ENCODE measurements at places on chromosomes 7 and 10.

DNA sequence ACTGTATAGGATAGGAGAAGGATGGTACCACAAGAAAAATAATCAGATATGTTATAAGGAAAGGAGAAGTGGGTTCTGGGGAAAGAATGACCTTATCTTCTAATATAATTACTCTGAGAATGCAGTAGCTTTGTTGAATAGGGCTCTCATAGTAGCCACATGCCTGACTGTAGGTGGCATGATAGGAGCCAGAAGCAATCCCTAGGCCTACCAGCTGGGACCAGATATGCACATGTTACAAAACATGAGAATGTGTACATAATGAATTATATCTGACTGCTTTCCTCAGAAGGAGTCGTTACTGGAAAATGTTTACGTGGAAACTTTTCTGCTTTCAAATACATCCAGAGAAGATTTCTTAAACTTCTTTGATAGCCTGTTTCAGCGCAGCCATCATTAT lies 53.2 kb upstream of the FAM3C start:
- no peak for DNase-seq

- no peak for DNase-seq
These were observed 228.0 kb downstream of the CACNB2 start for GRCh38 chr10:18368273-18368672.

DNA sequence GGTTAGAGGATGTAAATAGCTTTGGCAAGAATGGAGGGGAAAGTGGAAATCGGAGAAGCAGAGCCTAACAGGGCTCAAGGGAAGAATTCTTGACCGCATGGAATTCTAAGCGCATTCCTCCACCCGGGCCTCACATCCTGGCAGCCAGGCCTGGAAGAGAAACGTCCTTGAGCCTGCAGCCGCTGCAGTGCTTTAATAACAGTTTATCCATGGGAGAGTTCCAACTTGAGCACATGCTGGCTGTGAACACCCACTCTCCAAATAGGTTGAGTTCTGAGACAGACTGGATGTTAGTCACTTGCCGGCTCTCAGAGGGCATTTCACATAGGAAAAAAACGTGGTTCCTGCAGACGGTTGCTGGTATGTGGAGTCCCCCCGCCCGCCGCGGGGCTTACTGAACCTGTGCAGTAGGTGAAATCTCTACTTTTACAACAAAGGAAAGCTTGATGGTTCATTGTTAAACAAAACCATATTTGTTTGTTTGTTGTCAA lies 61.4 kb upstream of the STEAP1B start:
- DNase-seq: no peak

DNA sequence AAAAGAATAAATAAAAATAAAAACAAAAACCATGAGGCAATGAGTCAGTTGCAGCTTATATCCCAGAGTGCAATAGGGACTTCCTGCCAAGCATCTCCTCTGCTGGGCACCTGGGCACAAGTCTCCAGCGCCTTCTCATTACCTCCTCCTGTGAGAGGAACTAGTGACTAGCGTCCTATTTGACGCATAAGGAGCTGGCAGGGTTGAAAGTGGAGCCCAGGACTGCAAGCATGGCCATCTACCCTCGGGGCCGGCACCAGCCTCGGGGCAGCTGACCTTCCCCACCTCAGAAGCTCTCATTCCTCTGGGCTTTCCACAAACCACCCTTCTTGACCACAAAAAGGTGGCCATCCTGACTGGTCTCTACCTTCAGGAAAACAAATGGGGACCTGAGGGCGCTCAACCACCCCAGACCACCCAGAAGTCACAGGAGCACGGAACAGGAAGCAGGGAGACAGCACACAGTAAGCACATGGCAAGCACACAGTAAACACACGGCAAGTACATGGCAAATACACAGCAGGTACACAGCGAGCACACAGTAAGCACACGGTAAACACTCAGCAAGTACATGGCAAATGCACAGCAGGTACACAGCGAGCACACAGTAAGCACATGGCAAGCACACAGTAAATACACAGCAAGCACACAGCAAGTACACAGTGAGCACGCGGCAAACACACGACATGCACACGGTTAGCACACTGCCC lies 19.1 kb downstream of the CTBP2 start:
- DNase-seq: no peak

DNA sequence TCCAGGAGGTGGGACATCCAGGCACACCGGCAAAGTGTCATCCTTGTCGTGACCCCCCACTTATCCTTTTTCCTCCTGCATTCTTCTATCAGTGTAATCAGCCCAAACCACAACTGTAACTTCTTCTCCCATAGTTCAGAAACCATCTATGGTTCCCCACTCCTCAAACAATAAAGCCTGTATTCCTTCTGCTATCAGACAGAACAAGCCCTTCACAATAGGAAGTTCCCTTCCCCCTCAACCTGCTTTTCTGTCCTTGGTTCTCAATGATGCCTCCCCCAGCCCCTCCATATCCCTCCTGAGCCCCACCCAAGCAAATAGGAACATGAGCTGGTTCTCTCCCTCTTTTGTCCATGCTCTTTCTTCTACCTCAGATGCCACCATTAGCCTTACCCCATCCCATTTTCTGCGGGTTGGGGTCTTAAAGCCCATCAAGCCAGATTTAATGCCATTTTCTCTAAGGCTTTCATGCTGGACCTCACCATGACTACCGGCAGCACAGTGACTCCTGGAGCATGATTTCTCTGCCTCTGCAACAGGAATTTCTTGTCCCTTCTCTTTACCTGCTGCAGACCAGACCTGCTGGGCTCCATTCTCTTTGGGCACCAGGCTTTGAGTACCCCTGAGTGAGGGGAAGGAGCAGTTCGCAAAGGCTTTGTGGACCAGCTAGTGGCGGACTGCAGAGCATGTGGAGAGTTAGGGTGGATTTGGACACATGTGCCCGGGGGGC lies 92.8 kb upstream of the PAX2 start:
- no peak for DNase-seq

DNA sequence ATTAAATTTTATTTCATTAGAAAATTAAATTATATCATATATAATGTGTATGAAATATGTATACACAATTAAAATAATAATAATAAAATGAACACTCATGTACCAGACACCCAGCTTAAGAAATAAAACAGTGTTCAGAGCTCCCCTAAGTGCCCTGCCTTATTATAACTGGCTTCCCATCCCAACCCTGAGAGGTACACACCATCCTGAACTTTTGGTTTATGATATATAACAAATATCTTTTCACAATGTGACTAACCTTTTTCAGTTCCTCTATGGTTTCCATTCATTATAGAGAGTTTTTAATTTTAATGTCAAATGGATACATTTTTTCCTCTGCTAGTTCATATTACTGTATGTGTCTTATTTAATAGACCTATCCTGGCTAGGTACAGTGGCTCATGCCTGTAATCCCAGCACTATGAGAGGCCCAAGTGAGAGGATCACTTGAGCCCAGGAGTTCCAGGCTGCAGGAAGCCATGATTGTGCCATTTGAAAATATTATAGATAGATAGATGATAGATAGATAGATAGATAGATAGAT lies 24.0 kb upstream of the STEAP2 start:
- DNase-seq: no peak

- DNase-seq: no peak
These were observed 10.8 kb downstream of the ANXA11 start for GRCh38 chr10:80194373-80195045.

DNA sequence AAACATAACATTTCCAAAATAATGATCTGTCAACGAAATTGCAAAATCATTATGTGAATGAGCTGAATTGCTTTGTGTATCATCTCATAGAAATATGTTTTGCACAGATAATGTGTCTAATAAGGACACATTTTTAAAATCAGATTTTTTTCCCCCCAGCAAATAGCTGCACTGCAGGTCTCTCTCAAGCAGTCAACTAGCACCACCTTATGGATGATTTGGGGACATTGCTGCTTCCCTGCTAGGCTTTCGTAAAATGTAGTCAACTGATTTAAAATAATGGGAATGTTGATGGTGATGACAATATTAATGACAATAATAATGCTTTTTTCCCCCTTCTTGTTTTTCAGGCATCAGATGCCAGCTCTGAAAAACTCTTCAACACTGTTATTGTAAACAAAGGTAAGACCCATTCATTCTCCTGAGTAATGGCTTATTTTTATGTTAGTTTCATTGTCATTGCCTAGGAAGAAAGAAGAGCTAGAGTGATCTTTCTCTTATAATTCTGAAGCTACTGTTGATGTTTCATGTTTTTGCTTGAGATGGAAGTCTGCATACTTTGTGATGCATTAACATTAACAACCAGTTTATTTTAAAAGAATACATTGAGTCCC lies 433.6 kb upstream of the GALNT17 start:
- DNase-seq: no peak

- no peak for DNase-seq
These were observed 366.3 kb upstream of the CHRM2 start for GRCh38 chr7:136502162-136502561.

- DNase-seq: no peak
These were observed 112.8 kb downstream of the APBB1IP start for GRCh38 chr10:26550774-26551526.

DNA sequence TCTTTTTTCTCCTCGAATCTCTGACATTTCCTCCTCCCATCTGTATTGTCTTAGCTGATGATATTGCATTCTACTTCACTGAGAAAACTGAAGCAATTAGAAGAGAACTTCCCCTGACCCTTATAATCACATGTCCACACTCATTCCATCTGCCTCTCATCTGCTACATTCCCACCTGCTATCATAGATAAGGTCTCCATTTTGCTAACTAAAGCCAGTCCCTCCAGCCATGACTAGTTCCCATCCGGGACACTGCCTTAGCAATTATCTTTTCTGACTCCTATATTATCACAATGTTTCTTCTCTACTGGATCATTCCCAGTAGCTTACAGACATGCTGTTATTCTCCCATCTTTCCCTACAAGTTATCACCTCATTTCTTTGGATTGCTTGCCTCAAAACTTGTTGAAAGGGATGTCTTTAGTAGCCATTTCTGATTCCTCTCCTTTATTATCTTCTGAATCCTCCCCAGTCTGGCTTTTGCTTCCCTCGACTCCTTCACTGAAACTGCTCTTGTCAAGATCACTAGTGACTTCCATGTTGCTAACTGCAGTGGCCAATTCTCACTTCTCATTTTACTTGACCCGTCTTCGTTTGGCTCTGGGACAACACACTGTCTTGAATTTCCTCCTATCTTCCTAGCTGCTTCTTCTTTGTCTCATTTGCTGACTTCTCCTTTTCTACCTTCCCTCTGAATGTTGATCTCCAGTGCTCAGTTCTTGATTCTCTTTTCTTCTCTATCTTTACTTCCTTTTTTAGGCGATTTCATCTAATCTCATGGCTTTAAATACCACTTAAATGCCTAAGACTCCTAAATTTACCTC lies 35.9 kb downstream of the FZD1 start:
- no peak for DNase-seq

DNA sequence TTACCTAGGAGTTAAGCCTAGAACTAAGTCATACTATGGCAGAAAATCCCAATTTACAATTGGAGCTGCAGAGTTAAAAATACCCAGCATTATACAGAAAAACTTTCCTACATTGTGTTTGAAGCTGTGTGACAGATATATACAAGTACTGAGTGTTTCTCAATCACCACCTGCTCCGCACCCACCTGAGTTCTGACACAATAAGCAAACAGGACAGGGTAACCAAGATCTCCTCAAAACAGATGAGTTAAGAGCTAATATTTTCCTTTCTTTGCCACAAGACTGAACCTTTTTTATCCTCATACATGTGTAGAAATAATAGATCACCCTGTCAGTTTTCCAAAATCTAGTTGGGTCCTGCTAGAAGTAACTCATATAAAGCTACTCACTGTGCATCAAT lies 186.3 kb downstream of the DOCK4 start:
- no peak for DNase-seq

DNA sequence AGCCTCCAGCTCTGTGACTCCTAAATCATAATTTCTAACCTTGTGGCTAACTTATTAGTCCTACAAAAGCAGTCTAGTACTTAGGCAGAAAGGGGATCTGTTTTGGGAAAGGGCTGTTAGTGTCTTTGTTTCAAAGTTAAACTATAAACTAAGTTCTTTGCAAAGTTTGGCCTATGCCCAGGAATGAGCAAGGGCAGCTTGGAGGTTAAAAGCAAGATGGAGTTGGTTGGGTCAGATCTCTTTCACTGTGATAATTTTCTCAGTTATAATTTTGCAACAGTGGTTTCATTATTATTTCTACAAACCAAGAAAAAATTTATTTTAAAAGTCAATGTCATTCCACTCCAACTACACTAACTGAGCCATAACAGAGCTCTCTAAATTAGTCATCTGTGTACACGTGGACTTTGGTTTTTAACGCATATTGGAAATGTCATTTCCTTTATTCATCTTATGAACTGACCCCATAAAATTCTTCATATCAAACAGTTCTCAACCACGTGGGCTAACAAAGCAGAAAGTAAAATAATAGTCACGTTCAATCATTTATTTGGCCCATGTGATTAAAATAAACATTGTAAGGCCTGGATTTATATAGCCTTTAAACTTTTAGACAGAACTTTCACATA lies 143.2 kb upstream of the C7orf33 start:
- no peak for DNase-seq

GRCh38 chr10:104339469-104340110 lies 1.3 kb upstream of the ITPRIP start:
- DNase-seq: no peak

- no peak for DNase-seq
These were observed 4.8 kb upstream of the PDE1C start for GRCh38 chr7:32074787-32075585.

- DNase-seq: no peak
These were observed 918.2 kb upstream of the ZNF722 start for GRCh38 chr7:63080406-63080805.

GRCh38 chr10:103054621-103055020 lies 136.5 kb downstream of the CNNM2 start:
- no peak for DNase-seq

DNA sequence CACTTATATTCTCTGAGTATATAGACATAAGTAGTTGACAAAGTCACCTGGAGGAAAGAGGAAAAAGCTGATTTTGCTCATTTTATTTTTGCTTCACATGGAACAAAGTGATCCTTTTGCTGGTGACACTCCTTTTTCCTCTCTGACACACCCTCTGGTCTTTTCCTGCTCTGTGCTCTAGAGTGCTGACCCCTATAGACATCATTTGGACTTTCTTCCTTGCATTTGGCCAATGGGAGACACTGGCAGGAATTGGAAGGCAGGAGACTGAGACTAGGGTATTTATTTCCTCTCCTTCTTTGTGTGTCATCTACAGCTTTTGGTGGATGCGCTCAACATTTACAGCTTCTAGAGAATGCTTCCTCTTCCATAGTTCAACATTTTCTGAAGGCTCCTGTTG lies 1078.1 kb downstream of the SORCS1 start:
- DNase-seq: no peak

GRCh38 chr10:24912215-24912614 lies 40.2 kb downstream of the PRTFDC1 start:
- no peak for DNase-seq

All from stimulated activated CD8-positive, alpha-beta memory T cell treated with anti-CD3 and anti-CD28 coated beads, Interleukin-4, amount 100 ng/mL, for 1 hour (primary cell).